ENCODE measurements at places on chromosomes 3 and 15. TPM values are rescaled to one million over a fixed set of nuclear protein-coding genes. Genes with fewer than 3 reads are reported as not detected.

CCDC13 gene
- total RNA-seq, result 1.1 TPM

RBP2 gene
- not detected for total RNA-seq

SH2D7 gene
- not detected for total RNA-seq

TBL1XR1 gene
- total RNA-seq, result 387 TPM

NEK10 gene
- 15.8 TPM for total RNA-seq

VPS13C gene
- 56.9 TPM for total RNA-seq

SLC12A8 gene
- total RNA-seq, result 79.0 TPM

IQCF5 gene
- not detected for total RNA-seq

EOGT gene
- 36.6 TPM for total RNA-seq

ARHGEF3 gene
- total RNA-seq, result 27.3 TPM

ADAMTSL3 gene
- 0.14 TPM for total RNA-seq
